ENCODE measurements at places on chromosomes 7 and 10.

GRCh38 chr7:128408709-128409595, 830 bp downstream of the IMPDH1 start:
- DNase-seq, result no peak

DNA sequence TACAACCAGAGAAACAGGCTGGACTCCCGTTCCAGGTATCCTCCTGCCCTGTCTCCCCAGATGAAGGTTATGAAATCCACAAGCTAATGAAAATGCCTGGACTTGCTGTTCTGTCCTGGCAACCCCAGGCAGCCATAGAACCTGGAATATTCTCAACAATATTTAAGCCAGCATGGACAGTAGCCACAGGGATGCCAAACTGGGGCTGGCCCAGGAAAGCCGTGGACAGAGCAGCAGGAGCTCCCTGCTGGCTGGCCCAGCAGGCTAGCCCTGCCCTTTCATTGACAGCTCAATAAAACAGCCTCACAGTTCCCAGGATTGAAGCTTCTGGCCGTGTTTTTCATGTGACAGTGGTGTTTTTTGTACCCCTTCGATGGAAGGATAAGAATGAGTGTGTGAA, 230.6 kb downstream of the BMPER start:
- DNase-seq, result no peak

GRCh38 chr7:156616269-156617202, 24.0 kb upstream of the RNF32 start:
- DNase-seq, result no peak

DNA sequence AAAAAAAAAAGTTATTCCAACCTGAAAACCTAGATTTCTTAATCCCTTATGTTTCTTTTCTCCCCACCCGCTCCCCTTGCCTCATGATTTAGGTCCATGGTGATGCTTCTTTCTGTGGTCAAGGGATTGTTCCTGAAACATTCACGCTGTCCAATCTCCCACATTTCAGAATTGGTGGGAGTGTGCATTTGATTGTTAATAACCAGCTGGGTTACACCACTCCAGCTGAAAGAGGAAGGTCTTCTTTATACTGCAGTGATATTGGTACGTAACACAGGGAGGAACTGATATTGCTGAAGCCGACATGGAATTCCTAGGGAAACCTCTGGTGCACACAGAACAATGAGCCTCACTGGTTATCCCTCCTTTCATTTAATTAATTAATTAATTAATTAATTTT, 22.7 kb downstream of the DHTKD1 start:
- no peak for DNase-seq

- DNase-seq, result no peak
Measured at GRCh38 chr7:99041526-99041925, 102.4 kb downstream of the SMURF1 start.

DNA sequence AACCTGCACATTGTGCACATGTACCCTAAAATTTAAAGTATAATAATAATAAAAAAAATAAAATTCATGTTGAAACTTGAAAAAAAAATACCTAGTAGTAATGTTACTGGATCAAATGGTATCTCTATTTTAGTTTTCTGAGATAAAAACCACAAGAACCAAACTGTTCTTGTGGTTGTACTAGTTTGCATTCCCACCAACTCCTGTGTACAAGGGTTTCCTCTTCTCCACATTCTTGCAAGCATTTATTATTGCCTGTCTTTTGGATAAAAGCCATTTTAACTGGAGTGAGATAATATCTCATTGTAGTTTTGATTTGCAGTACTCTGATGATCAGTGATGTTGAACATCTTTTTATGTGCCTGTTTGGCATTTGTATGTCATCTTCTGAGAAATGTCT, 177.7 kb downstream of the KIF20B start:
- DNase-seq, result no peak

DNA sequence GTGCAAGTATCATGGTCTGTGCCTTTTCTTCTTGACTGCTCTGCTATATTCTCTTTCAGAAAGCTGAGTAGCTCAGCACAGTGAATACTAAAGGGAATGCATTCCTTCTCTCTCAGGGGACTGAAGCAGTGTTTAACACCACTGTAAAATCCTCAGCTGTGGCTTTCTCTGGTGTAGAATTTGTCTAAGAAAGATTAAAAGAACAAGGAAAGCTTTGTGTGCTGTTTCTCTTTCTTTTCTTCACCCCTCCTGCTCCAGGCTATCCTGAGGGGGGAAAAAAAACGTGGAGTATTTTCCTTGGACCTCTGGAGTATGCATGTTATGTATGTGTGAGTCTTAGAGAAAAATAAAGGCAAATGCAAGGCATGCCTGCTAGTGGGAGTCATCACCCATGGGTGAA, 383.9 kb downstream of the AUTS2 start:
- DNase-seq, result no peak

DNA sequence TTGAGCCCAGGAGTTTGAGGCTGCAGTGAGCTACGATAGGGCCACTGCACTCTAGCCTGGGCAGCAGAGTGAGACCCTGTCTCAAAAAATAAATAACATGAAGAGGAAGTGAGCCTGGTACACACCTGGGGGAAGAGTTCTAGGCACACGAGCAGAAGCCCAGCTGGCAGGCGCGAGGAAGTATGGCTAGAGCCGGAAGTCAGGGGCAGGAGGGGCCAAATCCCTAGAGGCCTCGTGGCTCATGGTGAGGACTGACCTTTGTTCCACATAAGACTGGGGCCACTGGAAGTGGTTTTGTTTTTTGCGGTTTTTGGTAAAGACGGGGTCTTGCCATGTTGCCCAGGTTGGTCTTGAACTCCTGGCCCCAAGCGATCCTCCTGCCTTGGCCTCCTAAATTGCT, 117.6 kb downstream of the HIP1 start:
- no peak for DNase-seq

- DNase-seq, result no peak
Measured at GRCh38 chr10:97788552-97789442, 17.0 kb upstream of the SFRP5 start.

GRCh38 chr7:32318300-32319011, 171.7 kb downstream of the LSM5 start:
- no peak for DNase-seq

DNA sequence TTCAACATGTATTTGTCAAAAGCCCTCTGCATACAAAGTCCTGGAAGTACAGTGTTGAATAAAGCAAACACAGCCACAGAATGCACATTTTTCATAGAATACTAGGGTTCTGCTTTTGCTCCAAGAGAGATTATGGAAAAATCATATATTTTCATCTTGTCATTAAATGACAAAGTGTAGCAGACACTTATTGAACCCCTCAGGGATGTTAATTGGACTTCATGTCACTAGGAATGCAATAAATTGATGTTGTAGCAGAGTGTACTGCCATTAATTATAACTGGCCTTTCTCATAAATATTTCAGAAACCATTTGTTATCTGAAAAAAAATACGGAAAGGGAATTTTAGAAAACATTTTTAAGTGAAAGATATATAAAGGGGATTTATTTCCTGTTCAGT, 64.5 kb upstream of the TAC1 start:
- no peak for DNase-seq

- no peak for DNase-seq
Measured at GRCh38 chr7:148547951-148548350, 42.6 kb upstream of the C7orf33 start.

- no peak for DNase-seq
Measured at GRCh38 chr10:52050429-52051047, 263.5 kb upstream of the DKK1 start.

DNA sequence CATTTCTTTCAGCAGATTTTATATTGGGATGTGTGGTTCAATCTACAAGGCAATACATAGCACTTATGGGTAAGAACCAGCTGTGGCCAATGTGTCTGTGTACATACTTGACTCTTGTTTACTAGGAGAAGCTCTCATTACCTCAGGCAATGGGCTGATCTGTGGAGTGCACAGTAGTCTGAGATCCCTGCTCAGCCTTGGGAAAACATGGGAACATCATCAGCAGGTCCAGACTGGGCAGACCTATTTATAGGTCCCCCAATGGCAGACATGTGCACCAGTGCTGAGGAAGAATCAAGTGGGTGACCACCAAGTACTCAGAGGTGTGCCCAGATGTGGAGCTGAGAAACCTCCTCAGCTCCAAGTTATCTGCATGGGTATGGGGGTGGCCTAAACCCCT, 349.7 kb downstream of the KIF20B start:
- DNase-seq, result no peak

DNA sequence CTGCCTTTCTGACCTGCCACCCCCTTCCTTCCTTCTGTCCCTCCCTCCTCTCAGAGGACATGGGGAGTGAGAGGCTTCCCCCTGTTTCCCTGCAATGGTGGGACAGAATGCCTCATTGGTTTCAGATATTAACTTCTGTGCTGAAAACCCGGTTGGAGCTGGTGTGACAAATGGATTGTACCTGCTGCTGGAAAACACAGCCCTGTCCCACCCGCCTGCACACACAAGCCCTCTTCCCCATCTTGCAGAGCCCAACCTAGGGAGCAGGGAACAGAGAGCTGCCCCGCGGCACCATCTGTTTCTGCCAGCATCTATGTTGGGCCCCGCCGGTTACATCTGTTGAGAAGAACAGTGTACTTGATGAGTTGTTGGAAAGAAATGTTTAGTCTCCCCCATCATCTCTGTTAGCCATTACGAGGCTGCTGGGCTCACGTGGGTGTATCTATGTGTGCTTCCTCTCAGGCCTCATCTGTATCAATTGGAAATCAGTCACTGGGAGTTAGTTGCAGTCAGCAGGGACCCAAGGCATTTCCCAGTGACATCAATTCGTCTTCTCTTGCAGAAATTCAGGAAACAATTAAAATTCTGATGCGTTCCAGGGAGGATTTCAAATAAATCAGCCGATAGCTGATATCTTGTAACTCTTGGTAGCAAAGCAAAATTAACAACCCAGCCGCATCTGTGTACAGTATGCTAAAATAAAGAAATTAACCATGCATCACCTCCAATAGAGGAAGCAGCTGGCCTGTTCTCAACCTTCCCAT, 725.6 kb upstream of the GALNT17 start:
- DNase-seq, result no peak

DNA sequence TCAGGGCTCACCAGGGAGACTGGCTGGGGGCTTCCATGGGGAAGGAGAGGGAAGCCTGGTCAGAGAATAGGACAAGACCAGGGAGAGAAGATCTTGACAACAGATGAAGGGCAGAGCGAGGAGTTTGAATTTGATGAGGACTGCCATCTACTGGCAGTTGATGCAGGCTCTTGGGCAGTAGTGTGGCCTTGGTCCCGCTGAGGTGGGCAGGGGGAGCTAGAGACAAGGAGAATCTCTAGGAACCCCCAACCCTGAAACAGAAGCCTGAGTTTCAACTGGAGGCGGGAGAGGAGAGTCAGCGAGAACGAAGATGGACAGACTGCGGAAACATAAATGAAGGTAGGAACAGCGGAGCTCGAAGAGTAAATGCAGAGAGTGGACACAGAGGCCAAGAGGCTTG, 81.0 kb downstream of the PPP1R3C start:
- no peak for DNase-seq

- DNase-seq, result no peak
Measured at GRCh38 chr10:27390681-27391080, 113.4 kb upstream of the RAB18 start.

DNA sequence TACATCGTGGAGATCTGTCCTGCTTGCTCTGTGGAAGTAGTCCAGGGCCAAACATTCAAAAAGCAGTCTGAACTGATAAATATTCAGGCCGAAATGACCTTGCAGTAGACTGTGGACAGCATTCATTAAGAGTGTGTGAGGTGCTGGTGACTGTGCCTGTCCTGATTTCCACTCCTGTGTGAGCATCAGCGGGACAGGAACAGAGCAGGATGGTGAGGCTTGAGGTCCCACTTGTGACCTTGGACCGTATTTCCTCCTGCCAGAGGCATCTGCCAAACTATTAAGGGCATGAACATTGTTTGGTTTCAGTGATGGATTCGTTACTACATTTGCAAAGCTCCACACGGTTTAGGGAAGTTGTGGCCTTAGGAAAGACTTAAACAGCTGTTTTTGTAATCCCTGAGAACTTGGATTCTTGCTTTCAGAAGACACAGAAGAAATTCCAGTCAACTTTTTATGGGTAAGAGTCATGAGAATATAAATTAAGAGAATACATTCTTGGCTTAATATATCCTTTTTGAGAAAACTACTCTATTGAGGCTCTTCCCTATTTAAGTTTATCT, 32.8 kb downstream of the CCNY start:
- no peak for DNase-seq

DNA sequence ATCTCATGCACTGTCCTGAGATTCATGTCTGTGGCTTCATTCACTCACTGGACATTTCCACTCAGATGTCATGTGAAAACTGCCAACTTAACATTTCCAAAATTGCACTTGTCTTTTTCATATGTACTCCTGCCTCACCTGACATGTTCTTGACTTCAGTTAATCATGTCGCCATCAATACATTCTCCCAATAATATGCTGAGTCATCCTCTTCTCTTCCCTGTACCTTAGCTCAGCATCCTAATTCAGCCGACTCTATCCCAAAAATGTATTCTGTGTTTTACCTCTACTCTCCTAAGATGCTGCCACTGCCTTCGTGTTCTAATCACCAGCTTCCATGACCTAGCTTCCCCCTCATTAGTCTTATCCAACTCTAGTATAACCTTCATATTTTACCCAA, 93.9 kb upstream of the GNAI1 start:
- DNase-seq, result no peak

GRCh38 chr7:113915956-113916355, 2.9 kb downstream of the PPP1R3A start:
- DNase-seq, result no peak

DNA sequence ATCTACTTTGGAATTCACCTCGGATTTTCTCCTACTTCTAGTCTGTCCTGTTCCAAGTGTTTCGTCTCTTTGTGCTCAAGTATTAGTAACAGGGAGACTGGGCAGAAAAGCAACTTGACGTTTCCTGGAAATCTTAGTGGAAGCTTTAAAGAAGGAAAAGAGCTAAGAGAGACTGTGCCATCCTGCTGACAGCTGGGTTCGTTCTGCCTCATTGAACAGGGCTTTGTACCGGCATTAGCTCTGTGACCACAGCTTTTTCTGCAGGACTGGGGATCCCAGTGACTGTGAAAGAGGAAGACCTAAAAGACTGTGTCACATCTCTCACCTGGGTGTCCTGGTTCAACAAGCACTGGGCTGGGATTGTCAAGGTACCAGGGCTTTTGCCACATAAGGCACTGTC, 70.8 kb upstream of the CDCA7L start:
- no peak for DNase-seq

- no peak for DNase-seq
Measured at GRCh38 chr7:102471791-102472125, 7.0 kb downstream of the POLR2J start.

- DNase-seq, result no peak
Measured at GRCh38 chr7:80640846-80641245, 2.4 kb downstream of the CD36 start.
